ENCODE measurements at places on chromosomes 12 and 14.

DNA sequence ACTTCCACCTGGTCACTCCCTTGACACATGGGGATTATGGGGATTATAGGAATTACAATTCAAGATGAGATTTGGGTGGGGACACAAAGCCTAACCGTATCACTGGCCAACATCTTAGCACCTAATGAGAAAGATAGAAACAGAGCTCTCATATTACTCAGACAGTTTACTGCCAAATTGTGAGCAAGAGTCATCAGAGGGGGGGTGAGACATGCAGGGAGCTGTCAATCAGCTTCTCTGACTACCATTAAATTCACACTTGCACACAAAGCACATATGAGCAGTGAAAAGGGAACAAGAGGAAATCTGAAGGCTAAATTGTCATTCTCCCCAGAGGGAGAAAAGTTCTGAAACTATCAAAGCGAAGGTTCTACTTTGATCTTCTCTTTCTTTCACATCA lies 78.1 kb upstream of the GRIN2B start:
- no peak for DNase-seq

GRCh38 chr12:99981639-99982190 lies 3.0 kb downstream of the ANKS1B start:
- no peak for DNase-seq

- no peak for DNase-seq
These were observed 249.5 kb upstream of the DCN start for GRCh38 chr12:91432089-91432488.

DNA sequence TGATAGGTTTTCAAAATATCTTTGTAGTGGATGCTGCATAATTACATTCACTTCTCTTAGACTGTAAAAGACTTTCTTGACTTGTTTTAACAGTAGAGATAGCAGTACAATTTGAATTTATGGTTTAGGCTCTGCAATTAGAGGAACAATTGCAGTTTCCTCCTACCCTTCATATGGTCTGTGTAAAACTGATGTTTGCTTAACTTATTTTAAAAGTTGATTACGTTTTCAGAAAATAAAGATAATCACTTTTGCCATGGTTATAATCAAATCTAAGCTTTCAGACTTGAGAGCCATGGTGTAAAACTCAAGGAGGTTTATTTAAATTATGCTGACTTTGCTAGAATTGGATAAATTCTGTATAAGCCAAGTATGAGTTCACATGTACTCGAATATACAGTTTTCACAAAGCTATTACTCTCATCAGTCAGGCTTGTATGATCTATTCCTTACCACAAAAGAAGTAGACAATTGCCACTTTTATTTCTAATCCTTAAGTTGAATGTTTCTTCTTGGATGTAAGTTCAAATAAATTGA lies 2.5 kb upstream of the MAPK1IP1L start:
- no peak for DNase-seq

- DNase-seq, result no peak
These were observed 38.3 kb downstream of the YLPM1 start for GRCh38 chr14:74801396-74801795.

- DNase-seq, result no peak
These were observed 2.5 kb downstream of the C12orf57 start for GRCh38 chr12:6946033-6946919.

DNA sequence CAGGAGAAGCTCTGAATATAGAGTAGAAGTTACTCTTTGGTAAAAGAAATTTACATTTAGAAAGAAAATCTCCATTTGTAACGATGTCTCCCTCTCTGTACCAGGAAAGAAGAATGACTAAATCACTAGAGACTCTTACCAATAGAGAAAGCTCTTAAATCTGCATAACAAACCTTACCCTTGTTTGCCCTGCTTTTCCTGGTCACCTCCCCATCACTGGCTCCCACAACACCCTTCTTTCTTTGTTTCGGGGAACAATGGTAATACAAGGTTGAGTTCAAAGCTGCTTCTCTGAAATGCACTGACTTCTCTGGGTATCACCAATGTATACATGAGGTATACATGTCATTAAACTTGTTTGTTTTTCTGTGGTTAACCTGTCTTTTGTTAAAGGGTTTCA lies 351.1 kb upstream of the FLRT2 start:
- DNase-seq, result no peak

DNA sequence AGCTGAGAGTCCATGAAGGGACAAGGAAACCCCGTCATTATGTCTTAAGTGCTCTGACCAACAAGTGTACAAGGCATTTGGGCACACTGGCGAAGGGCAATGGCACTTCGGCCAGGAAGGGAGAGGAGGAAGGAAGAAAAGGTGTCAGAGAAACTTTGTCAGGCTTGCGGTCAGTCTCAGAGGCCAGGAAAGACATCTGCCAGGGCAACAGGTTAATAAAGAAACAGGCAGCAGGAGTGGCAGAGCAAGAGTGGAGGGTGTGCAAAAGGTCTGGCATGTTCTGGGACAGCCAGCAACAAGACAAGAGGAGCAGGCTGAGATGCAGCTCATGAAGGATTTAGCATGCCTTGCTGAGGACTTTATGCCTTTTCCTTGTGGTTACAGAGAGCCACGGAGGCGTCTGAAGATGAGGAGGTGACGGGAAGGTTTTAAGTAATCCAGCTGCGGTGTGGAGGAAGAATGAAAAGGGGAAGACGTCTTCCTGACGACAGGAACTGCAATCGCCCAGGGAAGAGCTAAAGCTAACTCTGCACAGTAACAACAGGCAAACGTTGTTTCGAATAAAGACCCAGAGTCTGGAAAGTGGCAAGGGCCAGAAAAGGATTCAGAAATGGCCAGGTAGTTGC lies 13.1 kb downstream of the APPL2 start:
- no peak for DNase-seq

DNA sequence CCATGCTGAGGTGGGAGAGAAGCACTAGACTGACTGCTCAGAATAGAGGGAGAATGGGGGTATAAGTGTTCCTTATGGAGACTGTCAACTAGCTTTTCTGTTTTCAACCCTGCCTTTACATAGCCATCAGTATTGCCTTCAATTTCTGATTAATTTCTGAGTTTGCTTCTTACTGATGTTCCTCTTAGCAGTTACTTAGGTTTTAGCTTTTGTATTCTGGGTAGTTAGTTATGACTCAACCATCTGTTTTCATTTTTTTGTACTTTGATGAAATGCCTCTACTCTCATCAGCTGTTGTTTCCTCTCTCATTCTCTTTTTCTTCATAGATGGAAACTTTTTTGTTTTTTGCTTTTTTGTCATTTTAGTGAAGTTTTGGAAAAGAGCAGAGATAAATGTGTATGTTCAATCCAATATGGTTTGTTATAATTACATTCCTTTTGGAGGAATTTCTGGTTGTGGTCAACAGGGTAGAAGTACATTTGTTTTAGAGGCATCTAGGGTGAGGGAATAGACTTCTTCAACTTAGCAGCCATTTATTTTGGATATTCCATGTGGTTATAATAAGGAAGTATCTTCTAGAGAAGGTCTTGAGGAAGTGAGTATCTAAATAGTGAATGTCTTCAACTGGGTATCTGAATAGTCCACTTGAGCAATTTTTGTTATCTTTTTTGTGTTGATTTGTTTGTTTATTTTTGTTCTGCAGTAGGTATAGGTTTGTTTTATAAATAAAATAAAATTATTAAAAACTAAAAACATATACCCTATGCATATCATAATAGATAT lies 29.6 kb downstream of the PMCH start:
- DNase-seq, result no peak

- DNase-seq, result no peak
These were observed 553.7 kb downstream of the FOXG1 start for GRCh38 chr14:29320286-29320685.

GRCh38 chr14:32203928-32204357 lies 874 bp upstream of the RNU6-8 start:
- no peak for DNase-seq

GRCh38 chr12:19624491-19624890 lies 185.2 kb downstream of the AEBP2 start:
- DNase-seq, result no peak

- DNase-seq, result no peak
These were observed 162.9 kb downstream of the ADGRD1 start for GRCh38 chr12:131116468-131117117.

DNA sequence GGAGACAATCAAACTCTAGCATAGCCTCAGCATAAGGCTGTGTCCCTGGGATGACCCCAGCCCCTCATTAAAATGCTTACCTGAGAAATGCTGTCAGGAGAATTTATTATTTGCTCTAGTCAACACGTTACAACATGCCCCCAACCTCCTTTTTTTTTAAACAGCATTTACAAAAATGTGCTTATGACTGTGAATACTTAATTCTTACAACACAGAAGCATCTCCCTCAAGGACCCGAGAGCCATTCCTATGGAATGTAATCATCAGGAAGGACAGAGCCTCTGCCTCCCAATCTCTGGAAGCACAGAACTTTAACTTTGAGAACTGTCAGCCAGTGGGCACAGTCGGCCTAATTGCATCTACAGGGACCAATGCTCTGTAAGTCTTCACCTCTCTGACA lies 136.6 kb upstream of the OVCH1 start:
- DNase-seq, result no peak

- DNase-seq, result no peak
These were observed 74.2 kb downstream of the ZFC3H1 start for GRCh38 chr12:71589478-71589881.

DNA sequence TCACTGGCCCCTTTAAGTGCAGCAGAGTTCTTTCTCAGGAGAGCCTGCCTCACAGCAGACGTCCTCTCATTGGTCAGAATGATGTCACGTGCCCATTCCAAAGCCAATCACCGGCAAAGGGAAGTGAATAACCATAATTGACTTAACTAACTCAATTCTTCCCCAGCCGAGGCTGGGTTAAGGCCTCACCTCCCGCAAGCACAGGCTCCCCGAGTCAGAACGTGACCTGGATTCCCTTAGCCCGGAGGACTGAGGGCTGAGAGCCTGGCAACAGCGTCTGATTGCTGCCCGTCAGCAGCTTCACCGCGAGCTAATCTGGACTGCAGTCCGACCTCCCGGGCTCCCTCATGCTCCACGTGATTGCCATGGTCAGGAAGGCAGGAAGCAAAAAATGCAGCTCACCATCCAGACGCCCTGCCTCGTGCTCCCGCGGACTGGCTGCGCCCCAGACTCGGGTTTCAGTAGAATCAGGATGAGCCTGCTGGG lies 92.1 kb upstream of the FZD10 start:
- no peak for DNase-seq

- DNase-seq, result peak; percentile 34
These were observed at the start of gene RNU4-1 for GRCh38 chr12:120292661-120293531. RNU4-1 (minus strand) TSS chr12:120293237.

GRCh38 chr12:104454997-104455396 lies 1.8 kb upstream of the CHST11 start:
- no peak for DNase-seq

DNA sequence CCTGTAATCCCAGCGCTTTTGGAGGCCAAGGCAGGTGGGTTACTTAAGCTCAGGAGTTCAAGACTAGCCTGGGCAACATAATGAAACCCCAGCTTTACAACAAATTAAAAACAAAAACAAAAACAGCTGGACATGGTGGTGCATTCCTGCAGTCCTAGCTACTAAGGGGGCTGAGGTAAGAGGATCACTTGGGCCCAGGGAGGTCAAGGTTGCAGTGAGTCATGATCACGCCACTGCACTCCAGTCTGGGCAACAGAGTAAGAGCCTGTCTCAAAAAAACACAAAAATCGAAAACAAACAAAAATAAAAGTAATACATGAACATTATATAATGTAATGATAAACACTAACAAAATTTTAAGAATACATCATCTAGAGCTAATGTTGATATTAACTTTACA lies 46.2 kb upstream of the GRIP1 start:
- no peak for DNase-seq

DNA sequence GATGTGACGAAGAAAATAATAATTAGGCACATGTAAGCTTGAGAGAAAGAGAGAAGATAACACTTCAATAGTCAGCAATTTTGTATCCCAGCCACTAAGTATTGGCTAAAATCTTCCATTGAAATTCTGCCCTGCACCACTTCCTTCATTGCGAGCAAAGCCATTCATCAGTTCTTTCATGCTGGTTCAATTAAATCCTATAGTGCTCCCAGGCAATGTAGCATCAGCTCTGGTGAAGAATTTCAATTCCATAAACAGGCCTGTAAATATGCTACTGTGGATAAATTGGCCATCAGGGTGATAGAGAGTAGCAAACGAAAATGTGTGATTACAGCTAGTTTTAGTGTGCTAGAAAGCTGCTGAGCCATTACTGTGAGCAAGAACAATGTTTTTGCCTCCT lies 24.7 kb downstream of the RPL10L start:
- DNase-seq, result no peak

Data from activated CD4-positive, alpha-beta T cell treated with anti-CD3 and anti-CD28 coated beads, Interleukin-2, amount 50 U/mL, for 24 hours (primary cell).